ENCODE measurements at places on chromosomes 2 and 18. TPM values are rescaled to one million over a fixed set of nuclear protein-coding genes. Genes with fewer than 3 reads are reported as not detected.

Gene PPP1R1C
- not detected for total RNA-seq

Gene FAM124B
- total RNA-seq = not detected

Gene ITGA4
- total RNA-seq = 102 TPM

Gene ZNF236
- total RNA-seq = 24.9 TPM

Gene CD8A
- total RNA-seq = 502 TPM

Gene TWIST2
- not detected for total RNA-seq

Gene FZD7
- 0.97 TPM for total RNA-seq

Gene AMER3
- total RNA-seq = not detected

Gene LYPD1
- total RNA-seq = not detected

Gene TBR1
- not detected for total RNA-seq
